ENCODE measurements at places on chromosomes 6 and 20. TPM values are rescaled to one million over a fixed set of nuclear protein-coding genes. Genes with fewer than 3 reads are reported as not detected.

DNA sequence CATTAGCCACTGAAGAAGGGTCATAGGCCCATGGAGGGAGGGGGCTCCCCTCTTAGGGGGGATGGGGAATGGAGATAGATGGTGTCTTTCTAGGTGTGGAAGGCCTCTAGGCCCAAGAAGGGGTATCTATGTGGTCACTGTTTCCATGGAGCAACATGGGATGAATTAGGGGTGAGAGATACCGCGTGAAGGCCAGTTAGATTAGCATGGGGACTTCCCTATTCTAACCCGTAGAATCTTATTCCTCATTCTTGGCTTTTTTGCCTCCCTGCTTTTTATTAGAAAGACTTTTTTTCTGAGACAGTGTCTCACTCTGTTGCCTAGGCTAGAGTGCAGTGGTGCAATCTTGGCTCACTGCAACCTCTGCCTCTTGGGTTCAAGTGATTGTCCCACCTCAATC is 3.2 kb downstream of the RAB44 start:
- no peak overlapping the region for H3K27ac ChIP-seq
- no peaks in the 10 kb centered on the region for H3K27me3 ChIP-seq
- no peak for DNase-seq
- no peak overlapping the region for H3K4me3 ChIP-seq
- no peaks in the 10 kb centered on the region for H3K4me1 ChIP-seq
- H3K36me3 ChIP-seq: no peaks in the 10 kb centered on the region

GRCh38 chr6:4446982-4447381 is 311.6 kb upstream of the ECI2 start:
- no peaks in the 10 kb centered on the region for H3K36me3 ChIP-seq
- H3K27ac ChIP-seq: no peak overlapping the region
- no peaks in the 10 kb centered on the region for H3K27me3 ChIP-seq
- no peak overlapping the region for H3K4me3 ChIP-seq
- DNase-seq: no peak

Gene FAM217A
- total RNA-seq: not detected

DNA sequence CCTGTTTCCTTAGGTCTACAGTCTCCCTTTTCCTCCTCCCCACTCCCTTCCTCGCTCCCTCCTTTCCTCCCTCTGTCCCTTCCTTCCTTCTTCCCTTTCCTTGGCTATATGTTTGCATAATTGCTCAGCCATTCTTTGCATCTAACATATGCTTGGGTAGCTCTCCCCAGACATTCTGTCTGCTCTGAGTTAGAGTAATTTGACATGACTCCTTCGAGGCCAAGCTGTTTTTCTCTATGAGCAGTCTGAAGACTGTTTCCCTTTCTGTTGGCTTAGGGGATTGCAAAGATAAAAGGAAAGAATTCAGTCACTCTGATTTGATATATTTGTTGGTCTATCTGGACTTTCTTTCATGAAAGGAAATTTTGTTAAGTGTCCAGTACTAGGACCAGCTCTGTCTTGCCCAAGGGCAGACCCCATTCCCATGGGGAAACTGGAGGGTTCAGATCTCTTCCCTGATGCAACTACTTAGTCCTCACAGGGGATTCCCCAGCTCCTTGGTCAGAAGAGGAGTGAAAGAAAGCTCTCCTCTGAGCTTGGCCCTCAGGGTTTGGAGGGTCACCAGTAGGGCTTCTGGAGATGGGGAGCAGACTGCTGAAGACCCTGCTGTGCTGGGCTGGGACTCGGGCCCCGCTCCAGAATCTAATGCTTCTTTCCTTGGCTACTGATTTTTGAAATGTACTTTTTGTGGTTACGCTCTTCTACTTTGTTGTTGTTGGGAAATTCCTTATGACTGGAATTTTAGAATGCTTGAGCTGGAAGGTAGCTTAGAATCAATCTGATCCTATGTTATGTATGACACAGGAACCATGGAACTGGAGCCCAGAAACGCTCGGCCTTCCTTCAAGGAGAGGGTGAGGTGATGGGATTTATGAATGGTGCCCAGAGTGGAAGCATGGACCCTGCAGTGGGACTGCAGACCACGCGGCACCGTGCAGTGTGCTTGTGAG is 63.7 kb upstream of the SLC22A23 start:
- H3K4me3 ChIP-seq: no peak overlapping the region
- no peak for DNase-seq
- H3K4me1 ChIP-seq: no peaks in the 10 kb centered on the region
- H3K27ac ChIP-seq: no peak overlapping the region

DNA sequence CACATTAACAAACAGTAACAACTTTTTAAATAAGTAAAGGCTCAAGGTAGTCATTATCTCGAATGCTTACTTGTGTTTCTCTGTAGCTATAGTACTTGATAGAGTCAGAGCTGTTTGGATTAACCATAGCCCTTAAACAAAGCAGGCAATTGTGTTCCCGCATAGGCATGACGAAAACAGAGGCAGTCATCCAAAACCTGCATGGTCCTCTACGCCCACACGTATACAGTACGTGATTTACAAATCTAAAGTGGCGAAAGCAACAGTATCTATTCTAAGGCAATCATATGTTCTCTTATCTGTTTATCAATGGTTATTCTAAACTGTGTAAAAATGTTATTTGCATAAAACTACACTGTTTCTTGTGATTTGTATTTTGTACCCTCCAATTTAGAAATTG is 31.8 kb downstream of the HFE start:
- no peaks in the 10 kb centered on the region for H3K27me3 ChIP-seq
- no peaks in the 10 kb centered on the region for H3K4me1 ChIP-seq
- no peak for DNase-seq
- no peak overlapping the region for H3K27ac ChIP-seq

Gene LINC00237
- not detected for total RNA-seq

GRCh38 chr6:35273822-35274559 is 14.5 kb downstream of the ZNF76 start:
- H3K4me1 ChIP-seq: peaks cover 2% of the 10 kb centered on the region
- H3K36me3 ChIP-seq: no peaks in the 10 kb centered on the region
- no peak for DNase-seq
- no peak overlapping the region for H3K4me3 ChIP-seq

Gene DEFB124
- total RNA-seq: 7.6 TPM

Gene TFB1M
- 16.3 TPM for total RNA-seq

- H3K4me3 ChIP-seq: no peak overlapping the region
- no peaks in the 10 kb centered on the region for H3K27me3 ChIP-seq
- DNase-seq: no peak
- no peak overlapping the region for H3K27ac ChIP-seq
Observed at GRCh38 chr6:40407239-40407638, 179.9 kb downstream of the LRFN2 start.

Gene SIGLEC1
- total RNA-seq: 55.8 TPM

DNA sequence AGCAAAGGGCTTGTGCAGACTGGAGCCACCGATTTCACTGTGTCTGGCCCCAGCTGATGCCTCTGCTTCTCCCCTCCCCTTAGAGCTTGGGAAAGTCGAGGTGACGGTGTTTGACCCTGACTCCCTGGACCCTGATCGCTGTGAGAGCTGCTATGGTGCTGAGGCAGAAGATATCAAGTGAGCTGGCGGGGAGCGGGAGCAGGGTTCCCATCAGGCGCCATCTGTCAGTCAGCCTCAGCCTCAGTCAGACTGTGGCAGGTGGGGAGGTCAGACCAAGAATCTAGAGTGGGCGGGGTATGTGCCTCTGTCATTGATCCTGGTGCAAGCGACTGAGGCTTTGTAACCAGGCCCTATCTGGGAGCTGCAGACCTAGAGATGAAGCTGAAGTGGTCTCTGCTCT is 5.5 kb downstream of the ERGIC3 start:
- H3K4me3 ChIP-seq: no peak overlapping the region
- H3K27ac ChIP-seq: no peak overlapping the region
- no peaks in the 10 kb centered on the region for H3K4me1 ChIP-seq
- DNase-seq: no peak
- H3K36me3 ChIP-seq: peaks cover 5% of the 10 kb centered on the region
- H3K27me3 ChIP-seq: no peaks in the 10 kb centered on the region

- no peak overlapping the region for H3K27ac ChIP-seq
- DNase-seq: no peak
- H3K36me3 ChIP-seq: no peaks in the 10 kb centered on the region
- H3K4me3 ChIP-seq: no peak overlapping the region
- H3K4me1 ChIP-seq: no peaks in the 10 kb centered on the region
Observed at GRCh38 chr6:128964771-128965170, 81.8 kb downstream of the LAMA2 start.

Gene ABHD16B
- total RNA-seq: not detected

Gene OLIG3
- not detected for total RNA-seq

Gene ARG1
- total RNA-seq: 0.87 TPM

- H3K27me3 ChIP-seq: no peaks in the 10 kb centered on the region
- no peak overlapping the region for H3K27ac ChIP-seq
- H3K4me3 ChIP-seq: no peak overlapping the region
- H3K36me3 ChIP-seq: no peaks in the 10 kb centered on the region
Observed at GRCh38 chr6:2436410-2437154, 191.2 kb upstream of the GMDS start.

GRCh38 chr6:90288404-90288803 is 8.2 kb downstream of the BACH2 start:
- peaks cover 5% of the 10 kb centered on the region for H3K4me1 ChIP-seq
- no peak overlapping the region for H3K4me3 ChIP-seq
- no peaks in the 10 kb centered on the region for H3K36me3 ChIP-seq
- no peak overlapping the region for H3K27ac ChIP-seq
- no peak for DNase-seq

DNA sequence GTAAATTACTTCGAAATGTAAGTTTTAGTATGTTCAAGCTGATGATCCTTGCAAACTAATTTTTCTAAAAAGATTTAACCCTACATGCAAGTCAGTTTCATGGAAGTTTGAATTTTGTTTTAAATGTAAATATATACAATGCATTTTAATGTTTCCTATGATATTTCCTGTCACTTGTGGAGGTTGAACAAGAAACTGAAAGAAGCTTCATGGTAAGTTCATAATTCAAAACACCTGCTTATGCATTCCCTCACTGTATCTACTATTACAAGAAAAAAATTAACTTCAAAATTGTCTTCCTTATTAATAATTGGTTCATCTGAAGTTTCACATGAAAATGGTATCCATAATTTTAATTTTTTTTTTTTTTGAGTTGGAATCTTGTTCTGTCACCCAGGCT is 24.8 kb downstream of the KIF6 start:
- no peaks in the 10 kb centered on the region for H3K4me1 ChIP-seq
- H3K4me3 ChIP-seq: no peak overlapping the region
- no peak overlapping the region for H3K27ac ChIP-seq
- H3K27me3 ChIP-seq: no peaks in the 10 kb centered on the region
- DNase-seq: no peak

Gene MAS1
- total RNA-seq: not detected

DNA sequence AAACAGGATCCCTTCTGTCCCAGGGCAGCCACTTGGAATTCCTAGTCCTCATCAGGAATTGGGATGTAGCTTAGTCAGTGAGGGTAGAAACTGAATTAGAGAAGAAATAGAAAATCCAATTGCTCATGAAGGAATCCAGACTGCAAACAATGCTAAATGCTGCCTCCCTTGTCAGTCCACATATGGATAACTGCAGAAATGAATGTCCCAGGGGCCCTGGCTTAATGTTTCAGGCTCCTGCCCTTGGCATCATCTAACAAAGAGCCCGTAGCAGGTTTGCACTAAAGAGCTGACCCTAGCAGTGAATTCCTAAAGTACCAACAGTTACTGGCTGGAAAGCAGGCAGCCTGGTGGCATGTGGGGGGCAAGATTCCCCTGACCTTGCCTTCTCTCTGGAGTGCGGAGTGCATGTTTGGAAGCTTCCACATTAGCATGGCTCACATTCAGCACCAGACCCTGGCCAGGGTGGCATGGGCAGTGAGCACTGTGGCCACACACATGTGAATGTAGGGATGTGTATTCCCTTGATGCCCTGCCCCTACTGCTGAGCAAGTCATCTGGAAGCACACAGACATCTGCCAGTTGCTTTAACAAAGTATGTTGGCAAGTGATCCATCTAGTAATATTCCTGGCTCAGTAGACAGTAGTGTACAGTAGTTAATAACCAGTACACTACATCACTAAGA is 394.5 kb downstream of the CDC5L start:
- H3K36me3 ChIP-seq: no peaks in the 10 kb centered on the region
- H3K27ac ChIP-seq: no peak overlapping the region
- DNase-seq: no peak
- no peaks in the 10 kb centered on the region for H3K4me1 ChIP-seq
- no peak overlapping the region for H3K4me3 ChIP-seq

DNA sequence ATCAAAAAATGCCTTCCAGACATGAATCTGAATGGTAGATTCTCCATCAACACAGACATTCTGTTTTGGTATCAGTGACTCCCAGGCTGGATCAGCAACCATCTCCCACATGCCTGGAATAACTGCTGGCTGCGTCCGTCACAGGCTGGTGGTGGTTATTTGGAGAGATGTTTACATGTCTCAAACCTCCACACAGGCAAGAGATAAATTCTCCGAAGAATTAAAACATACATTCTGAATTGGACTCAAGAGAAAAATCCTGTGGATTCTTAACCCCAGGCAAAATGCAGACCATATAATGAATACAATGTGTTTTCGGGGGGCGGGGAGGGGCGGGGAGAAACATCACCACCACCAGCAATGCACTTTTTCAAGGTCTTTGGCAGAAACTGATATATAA is 108.2 kb downstream of the THBS2 start:
- H3K4me3 ChIP-seq: no peak overlapping the region
- H3K36me3 ChIP-seq: no peaks in the 10 kb centered on the region
- H3K27me3 ChIP-seq: no peaks in the 10 kb centered on the region
- DNase-seq: no peak
- H3K4me1 ChIP-seq: peaks cover 2% of the 10 kb centered on the region

Gene PSORS1C2
- total RNA-seq: not detected

DNA sequence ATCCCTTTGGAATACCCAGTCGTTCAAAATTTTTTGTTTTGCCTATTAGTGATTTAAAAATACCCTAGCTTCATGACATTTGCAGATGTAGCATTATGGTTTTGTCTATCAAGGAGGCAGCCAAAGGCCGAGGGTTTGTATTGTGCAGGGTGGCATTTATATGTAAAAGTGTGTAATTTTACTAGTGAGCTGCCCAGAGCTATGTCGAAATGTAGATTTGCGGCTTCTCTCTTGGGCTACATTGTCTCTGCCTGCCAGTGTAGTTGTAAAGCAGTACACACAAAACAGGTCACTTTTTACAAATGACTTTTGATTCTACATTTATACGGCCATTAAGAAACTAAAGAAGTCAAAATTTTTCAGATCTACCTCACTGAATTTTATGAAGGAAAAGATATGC is 87.7 kb downstream of the TSHZ2 start:
- DNase-seq: no peak
- no peak overlapping the region for H3K27ac ChIP-seq
- no peaks in the 10 kb centered on the region for H3K27me3 ChIP-seq
- H3K36me3 ChIP-seq: no peaks in the 10 kb centered on the region
- H3K4me1 ChIP-seq: no peaks in the 10 kb centered on the region
